ENCODE measurements at places on chromosomes 5 and 9.

- no peak for DNase-seq
Observed at GRCh38 chr9:90393365-90394152, 249.1 kb downstream of the DIRAS2 start.

DNA sequence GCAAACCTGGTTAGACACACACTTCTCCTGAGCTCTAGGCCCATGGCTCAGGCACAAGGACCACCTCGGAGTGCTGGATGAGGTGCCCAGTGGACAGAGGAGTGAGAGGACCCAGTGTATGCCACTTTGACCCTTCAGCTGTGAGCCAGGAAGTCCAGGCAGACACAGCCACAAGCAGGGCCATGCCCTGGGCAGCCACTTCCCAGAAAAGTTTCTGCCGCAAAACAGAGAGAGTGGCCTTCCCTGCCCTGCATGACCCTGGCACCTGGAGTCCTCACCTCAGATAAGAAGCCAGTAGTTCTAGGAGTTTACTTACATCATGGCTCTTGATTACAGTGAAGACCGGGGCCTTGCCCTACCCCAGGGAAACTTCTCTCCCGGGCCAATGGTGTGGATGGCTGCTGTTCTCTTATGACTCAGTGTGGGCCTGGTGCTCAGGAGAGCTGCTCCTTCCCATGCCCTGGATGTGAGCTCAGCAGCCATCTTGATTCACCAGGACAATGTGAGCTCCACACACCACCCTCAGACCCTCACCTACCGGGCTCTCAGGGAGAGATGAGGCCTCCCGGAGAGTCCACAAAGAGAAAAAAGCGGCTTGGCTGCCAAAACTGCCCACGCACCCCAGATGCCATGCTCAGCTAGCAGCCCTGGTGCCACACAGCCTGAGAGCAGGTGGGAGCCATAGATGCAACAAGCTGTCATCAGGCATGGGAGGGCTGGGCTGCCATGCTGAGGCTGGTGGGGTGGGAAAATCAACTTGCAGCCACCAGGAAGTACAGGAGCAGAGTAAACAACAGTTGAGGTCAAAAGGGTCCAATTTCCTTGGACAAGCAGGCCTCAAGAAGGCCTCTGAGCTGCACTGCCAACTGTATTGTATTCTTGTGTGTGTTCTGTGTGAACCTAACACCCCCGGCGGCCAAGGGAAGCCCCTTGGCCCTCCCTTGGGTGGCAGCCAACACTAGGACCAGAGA lies 11.7 kb upstream of the IRF1 start:
- no peak for DNase-seq

GRCh38 chr9:21506626-21507482 lies 24.7 kb upstream of the IFNE start:
- no peak for DNase-seq

DNA sequence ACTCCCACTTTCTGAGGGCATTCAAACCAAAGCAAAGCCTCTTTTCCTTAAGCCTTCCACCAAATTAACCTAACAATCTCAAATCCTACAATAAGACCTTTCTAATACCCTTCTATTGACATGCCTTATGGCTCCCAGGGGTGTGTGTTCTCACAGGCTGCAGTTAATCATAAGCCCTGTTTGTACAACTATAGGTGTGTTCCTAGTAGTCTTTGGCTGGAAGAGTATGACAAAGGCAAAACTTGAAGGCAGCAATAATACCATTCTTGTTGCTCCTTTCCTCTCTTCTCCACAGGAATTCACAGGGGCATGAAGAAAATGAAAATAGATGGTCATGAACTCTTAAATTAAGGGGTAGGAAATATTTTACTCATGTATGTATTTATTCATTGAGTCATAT lies 10.9 kb upstream of the FBXO38 start:
- no peak for DNase-seq

DNA sequence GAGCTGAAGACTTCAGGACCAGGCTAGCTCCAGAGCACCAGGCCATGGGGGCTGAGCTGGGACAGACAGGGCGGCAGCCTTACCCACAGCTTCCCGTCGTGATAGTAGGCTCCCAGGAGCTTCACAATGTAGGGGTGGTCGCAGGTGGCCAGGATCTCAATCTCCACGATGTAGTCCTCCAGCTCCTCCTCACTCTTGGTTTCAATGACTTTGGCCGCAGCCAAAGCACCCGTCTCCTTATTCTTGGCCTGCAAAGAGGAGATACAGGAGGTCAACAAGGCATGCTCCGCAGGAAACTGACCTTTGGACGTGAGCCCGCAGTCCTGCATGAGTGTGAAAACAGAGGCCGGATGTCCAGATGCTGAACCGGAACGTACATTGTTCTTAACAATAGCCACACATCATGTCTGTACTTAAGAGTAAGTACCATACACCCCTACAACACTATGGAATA lies 31.5 kb downstream of the STK10 start:
- no peak for DNase-seq

GRCh38 chr5:181037365-181037861 lies 2.7 kb upstream of the BTNL9 start:
- no peak for DNase-seq

DNA sequence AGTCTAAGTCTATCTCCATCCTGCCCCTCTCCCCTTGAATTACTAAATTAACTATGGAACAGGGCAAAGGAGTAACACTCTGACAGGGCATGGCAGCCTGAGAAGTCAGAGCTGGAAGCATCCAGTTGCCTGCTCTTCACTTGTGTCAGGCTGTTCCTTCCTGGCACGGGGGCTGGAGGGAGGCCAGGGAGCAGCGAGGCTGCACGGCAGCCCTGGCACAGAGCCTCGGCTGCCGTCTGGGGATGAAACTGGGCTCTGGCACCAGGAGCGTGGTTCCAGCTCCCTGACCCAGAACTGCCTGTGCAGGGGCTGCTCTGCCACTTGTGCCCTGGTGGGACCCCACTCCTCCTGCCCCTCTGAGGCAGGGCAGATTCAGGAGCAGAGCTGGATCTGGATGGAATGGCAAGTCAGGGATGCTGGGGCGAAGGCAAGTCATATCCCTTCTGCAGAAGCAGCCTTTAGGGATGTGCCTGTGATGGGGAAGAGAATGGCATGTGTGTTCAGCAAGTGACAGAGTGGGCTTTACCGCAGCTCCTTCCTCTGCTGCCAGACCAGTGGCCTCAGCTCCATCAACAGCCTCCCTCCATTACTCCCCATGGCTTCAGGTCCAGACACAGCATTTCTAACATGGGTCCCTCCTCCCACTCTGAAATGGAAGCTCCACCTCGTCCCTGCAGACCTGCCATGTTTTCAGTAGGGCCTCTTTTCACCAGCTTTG lies 42.2 kb upstream of the PDE8B start:
- no peak for DNase-seq

- DNase-seq: no peak
Observed at GRCh38 chr5:149237662-149238061, 34.0 kb upstream of the AFAP1L1 start.

DNA sequence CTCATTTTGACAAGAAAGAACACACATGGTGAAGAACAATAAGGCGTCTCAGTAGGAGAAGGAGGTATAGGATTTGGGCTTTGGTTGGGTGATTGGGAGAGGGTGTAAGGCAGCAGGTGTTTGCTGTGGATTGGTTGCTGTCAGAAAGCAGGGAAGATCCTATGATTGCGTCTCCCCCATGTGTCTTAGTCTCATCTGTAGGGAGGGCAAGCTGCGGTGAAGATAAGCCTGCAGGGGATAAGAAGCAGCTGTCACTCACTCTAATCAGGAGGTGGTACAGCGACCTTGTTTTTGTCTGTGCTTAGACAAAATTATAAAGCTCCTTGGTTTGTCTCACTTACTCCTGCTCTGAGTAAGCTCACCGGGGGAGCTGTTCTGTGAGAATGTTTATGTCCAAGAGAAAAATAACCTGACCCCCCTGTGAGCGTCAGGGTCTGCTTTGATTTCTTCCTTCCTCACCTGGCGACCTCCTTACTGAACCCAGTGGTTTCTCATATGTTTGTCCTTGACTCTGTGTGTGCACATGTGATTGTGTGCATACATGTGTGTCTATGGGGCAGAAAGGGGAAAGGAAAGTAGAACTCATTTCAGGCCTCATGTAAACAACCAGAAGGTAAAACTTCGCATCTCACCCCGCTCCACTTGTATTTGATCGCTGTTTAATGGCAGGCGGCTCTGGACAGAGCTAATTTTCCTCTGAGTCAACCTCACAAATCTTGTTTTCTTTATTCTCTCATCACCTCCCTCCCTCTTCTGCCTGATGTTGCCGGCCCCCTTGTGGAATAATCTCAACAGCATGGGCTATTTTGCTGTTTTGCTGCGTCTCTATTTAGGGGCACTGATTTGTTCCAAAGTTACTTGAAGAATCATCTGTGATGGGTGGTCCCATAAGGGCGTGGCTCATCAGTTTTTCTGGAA lies 105.6 kb downstream of the TENT4A start:
- no peak for DNase-seq

- DNase-seq: no peak
Observed at GRCh38 chr5:6759401-6759800, 46.2 kb downstream of the TENT4A start.

- no peak for DNase-seq
Observed at GRCh38 chr5:58523956-58524355, 32.7 kb downstream of the GAPT start.

DNA sequence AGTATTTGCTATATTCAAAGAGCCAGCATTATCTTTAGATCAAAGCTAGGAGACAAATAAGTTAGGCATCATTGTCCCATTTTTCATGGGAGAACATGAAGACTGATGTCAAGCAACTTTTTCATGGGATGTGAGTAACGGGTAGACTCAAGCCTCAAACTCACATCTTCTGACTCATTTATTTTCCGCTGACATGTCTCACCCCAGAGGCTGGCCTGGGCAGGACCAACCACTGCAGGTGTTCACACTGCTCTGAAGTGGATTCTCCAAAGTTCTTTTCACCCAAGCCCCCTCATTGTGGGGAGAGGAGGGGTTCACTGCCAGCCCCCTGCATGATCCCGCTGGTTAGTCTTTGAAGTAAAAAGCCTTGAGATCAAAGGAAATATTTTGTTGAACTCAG lies 34.9 kb upstream of the BASP1 start:
- no peak for DNase-seq

GRCh38 chr5:138597661-138598400 lies 22.6 kb upstream of the HSPA9 start:
- DNase-seq: no peak

GRCh38 chr9:87516222-87516925 lies 18.7 kb downstream of the DAPK1 start:
- DNase-seq: no peak

DNA sequence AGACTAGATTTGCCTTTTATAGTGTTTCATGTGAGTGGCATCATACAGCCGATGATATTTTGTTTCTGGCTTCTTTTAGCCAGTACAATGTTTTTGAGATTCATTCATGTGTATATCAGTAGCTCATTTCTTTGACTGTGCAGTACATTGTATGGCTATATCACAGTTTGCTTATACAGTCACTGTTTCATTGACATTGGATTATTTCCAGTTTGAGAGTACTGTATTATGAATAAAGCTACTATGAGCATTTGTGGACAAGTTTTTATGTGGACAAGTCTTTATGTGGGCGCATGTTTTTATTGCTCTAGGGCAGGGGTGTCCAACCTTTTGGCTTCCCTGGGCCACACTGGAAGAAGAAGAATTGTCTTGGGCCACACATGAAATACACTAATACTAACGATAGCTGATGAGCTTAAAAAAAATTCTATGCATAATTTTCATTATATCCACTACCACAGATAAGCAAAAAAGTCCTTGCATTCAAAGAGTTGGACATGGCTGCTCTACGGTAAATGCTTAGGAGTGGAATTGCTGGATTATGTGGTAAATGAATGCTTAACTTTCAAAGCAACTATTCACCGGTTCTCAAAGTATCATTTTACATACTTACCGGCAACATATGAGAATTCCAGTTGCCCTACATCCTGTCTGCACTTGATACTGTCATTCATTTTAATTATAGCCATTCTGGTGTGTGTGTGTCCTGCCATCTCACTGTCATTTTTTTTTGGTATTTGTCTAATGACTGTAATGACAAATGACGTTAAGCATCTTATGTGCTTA lies 177.8 kb downstream of the RGS3 start:
- no peak for DNase-seq

GRCh38 chr5:76406673-76407072 lies 3.6 kb downstream of the IQGAP2 start:
- DNase-seq: no peak

DNA sequence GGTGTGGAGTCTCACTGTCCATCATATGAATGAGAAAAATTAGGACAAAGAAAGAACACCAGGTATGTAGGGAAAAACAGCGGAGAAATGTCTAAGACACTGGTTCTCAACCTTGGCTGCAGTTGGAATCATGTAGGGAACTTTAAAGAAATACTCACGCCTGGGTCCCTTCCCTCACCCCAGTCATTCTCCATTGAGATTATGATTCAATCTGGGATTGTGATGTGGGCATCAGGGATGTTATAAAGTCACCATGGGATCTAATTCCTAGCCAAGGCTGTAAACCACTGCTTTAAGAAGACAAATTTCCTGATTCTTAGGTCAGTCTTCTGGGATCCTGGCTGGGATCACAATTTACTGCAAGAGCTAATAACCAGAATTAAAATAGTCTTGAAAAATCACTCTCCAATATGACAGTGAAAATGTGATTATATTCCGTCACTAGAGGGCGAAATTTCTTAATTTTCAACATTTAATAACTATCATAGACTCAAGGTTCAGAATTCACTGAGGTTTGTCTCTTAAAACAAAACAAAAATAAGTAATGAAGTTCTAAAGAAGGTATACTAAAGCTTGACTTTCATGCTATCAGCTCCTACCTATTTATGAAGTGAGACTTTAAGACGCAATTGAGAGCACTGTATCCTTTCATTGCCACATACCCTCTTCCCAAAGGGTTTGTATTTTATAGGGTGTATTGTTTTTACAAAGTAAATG lies 60.5 kb downstream of the GLDC start:
- no peak for DNase-seq

GRCh38 chr9:91942201-91942600 lies 7.8 kb downstream of the ROR2 start:
- DNase-seq: no peak

DNA sequence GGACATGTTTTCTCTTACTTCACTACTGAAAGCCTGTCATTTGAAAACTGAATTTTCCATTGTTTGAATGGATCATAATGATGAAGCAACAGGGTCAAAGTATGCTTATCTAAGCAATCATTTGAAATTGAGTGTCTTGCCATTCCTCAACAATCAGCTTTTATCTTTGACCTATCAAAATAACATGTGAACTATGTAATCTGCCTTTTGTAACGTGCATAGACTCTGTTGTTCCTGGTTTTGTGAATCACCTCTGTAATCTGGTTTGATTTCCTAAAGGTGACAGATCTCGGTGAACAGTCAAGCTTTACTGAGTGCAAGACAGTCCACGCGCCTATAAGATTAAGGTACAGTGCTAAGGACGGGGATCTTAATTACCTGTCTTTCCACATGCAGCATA lies 3.3 kb downstream of the MEF2C start:
- DNase-seq: no peak
